ENCODE measurements at places on chromosomes 3 and 15.

DNA sequence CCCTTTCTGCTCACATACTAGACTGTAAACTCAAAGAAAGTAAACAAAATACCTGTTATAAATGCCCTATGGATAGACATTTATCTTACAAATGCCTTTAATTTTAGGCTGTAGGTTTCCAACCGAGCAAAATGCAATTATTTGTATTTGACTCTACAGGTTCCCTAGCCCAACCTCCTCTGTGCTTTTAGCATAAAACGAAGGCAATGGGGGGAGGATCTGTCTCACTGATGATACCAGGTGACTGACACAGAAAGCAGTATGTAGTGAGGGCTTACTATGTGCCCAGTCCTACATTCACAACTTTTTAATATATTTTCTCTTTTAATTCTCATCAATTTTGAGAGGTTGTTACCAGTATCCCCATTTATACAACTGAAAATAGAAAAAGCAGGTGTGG is 87.4 kb downstream of the OXNAD1 start:
- DNase-seq, result no peak

GRCh38 chr3:183553334-183554026 is 2.0 kb downstream of the KLHL6 start:
- DNase-seq, result no peak

GRCh38 chr15:74443100-74443909 is 9.5 kb upstream of the SEMA7A start:
- no peak for DNase-seq

- no peak for DNase-seq
Observed at GRCh38 chr3:134214239-134214638, 36.4 kb downstream of the RYK start.

DNA sequence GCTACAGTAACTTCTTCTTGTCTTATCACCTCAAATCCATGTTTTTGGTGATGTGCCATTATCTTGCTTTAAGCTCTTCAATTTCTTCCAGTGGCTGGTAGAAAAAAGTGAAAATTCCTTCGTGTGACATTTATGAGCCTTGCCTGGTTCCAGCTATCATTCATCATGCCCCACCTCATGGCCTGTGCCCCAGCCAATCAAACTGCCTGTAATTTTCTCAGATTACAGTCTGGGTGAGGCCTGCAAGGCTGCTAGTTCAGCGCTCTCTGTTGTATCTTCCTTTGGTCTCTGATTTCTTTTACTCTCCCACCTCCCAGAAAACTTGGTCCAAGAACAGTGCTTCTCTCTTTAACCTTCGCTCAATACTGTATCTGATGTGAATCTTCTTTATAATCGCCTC is 249.3 kb upstream of the ZNF717 start:
- no peak for DNase-seq

DNA sequence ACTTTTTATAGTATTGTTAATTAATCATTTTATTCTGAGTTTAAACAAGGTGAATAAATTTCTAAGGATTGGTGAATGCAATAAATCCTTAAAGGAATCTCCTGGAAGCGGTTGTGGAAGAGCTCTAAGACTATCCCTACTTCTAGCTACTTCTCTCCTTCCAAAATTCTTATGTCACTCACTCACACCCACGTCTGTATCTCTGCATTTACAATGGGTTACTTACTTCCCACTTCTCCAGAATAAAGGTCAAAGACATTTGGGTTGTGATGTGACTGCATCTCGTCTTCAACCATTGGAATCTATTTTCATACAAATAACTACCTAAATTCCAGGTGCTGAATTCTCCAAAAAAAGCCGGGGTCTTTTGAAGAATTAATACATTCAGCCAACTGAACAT is 234.2 kb upstream of the MDFIC2 start:
- DNase-seq, result no peak

GRCh38 chr3:194995922-194996321 is 275.0 kb downstream of the XXYLT1 start:
- no peak for DNase-seq

DNA sequence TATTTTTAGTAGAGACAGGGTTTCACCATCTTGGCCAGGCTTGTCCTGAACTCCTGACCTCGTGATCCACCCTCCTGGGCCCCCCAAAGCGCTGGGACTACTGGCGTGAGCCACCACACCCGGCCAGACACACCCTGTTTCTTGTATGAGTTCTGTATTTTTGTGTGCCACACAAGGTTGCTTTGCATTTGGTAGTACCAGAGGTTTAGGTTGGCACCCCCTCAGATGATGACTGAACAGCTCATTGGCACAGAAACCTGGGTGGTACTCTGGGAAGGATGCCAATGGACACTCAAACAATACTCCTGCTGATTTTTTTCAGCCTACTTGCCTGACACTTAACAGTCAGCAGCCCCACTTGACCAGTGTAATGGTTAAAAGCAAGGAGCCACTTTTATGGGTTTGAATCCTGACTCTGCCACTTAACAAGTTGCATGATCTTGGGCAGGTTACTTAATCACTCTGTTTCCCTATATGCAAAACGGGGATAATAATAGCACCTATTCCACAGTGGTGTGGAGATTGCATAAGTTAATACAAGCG is 39.2 kb upstream of the BCL2A1 start:
- no peak for DNase-seq

DNA sequence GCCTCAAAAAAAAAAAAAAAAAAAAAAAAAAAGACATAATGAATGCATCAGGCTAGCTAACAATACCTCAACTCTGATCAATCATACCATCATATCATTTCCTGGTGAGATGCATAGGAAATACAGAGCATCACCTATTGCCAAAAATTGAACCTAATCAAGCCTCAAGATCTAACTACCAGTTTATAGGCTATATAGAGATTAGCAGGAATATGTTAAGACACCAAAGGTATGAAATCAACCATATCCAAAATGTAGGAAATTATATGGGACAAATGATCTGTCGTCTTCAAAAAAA is 387 bp upstream of the VPS33B start:
- no peak for DNase-seq

DNA sequence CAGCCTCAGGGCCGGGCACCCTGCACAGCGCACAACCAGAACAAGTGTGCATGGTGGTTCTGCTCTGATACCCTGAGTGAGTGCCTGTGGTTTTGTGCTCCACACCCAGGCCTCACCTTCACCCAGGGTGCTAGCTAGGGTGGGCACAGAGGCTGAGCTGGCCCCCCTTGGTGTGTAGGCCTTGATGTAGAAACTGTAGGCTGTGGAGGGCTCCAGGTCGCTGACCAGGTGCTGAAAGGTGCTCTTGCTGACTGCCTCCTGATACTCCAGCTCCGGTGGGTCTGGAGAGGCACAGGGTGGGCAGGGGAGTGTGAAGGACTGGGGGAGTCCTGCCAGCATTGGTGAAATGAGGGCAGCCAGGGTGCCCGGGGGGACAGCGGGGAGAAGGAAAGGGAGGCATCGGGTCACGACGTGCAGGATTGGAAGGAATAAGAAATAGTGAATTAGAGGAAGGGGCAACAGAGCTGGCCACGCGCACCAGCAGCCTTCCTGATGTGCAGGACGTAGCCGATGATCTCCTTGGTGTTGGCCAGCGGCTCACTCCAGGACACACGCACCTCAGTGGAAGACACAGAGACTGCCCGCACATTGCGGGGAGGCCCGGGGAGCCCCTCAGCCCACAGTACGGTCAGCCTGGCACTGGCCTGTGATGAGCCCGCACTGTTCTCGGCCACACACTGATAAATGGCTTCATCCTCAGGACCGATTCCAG is 26.6 kb downstream of the RNU5B-1 start:
- DNase-seq, result no peak

- no peak for DNase-seq
Observed at GRCh38 chr3:150995510-150995909, 23.0 kb upstream of the CLRN1 start.

Data from activated naive CD8-positive, alpha-beta T cell treated with anti-CD3 and anti-CD28 coated beads for 36 hours (primary cell).